Smooth muscle cell of bladder (primary cell): ENCODE measurements at places on chromosomes 6 and 20. TPM values are rescaled to one million over a fixed set of nuclear protein-coding genes. Genes with fewer than 3 reads are reported as not detected.

GHRH gene
- not detected in 2 replicates for total RNA-seq

RNF39 gene
- under 0.01 TPM in 1 of 2 replicates, not detected in the other for total RNA-seq

TSPO2 gene
- total RNA-seq: not detected in 2 replicates

LST1 gene
- total RNA-seq: not detected in 2 replicates

SCP2D1 gene
- not detected in 2 replicates for total RNA-seq

SLC22A1 gene
- 0.28 and 0.92 TPM in 2 replicates for total RNA-seq

PIGU gene
- total RNA-seq: 5.9 and 6.3 TPM in 2 replicates

SLC35F1 gene
- total RNA-seq: under 0.01 TPM in 1 of 2 replicates, not detected in the other

CDH26 gene
- 0.14 and 0.18 TPM in 2 replicates for total RNA-seq

RUNX2 gene
- 1.8 and 2.0 TPM in 2 replicates for total RNA-seq

SPATS1 gene
- total RNA-seq: not detected in 2 replicates

CST4 gene
- total RNA-seq: 0.43 TPM in 1 of 2 replicates, not detected in the other

CRISP1 gene
- not detected in 2 replicates for total RNA-seq

GABRR1 gene
- total RNA-seq: not detected in 2 replicates

SULF2 gene
- total RNA-seq: 17.5 and 28.3 TPM in 2 replicates

TOX2 gene
- 1.1 and 1.3 TPM in 2 replicates for total RNA-seq
